A549 treated with Hydrocortisone at 1 μM for 4 hours (cell line): ENCODE measurements at places on chromosomes 12 and 14. TPM values are rescaled to one million over a fixed set of nuclear protein-coding genes. Genes with fewer than 3 reads are reported as not detected.

MYL2 gene
- total RNA-seq, result 0.64 to 1.1 TPM (median 0.84 TPM) in 5 replicates

CIROP gene
- total RNA-seq, result not detected in 5 replicates

MTHFD1 gene
- 106 to 134 TPM (median 108 TPM) in 5 replicates for total RNA-seq

LRRIQ1 gene
- total RNA-seq, result 0.54 to 1.2 TPM (median 0.99 TPM) in 5 replicates

IKBIP gene
- total RNA-seq, result 62.7 to 75.5 TPM (median 66.5 TPM) in 5 replicates

CEBPE gene
- 0.07 to 0.08 TPM in 2 of 5 replicates, not detected in the others for total RNA-seq

RNASE3 gene
- total RNA-seq, result not detected in 5 replicates

HOXC6 gene
- 3.8 to 4.8 TPM (median 4.7 TPM) in 5 replicates for total RNA-seq

SIX6 gene
- total RNA-seq, result not detected in 5 replicates

KERA gene
- not detected in 5 replicates for total RNA-seq

TSPAN19 gene
- not detected in 5 replicates for total RNA-seq

CLEC7A gene
- total RNA-seq, result not detected in 5 replicates

INHBE gene
- total RNA-seq, result 0.05 to 0.09 TPM in 2 of 5 replicates, not detected in the others

RNASE4 gene
- 5.6 to 8.6 TPM (median 6.9 TPM) in 5 replicates for total RNA-seq

RIMKLB gene
- total RNA-seq, result 16.5 to 22.9 TPM (median 19.8 TPM) in 5 replicates

ZNF605 gene
- 2.1 to 4.1 TPM (median 3.1 TPM) in 5 replicates for total RNA-seq

CHGA gene
- total RNA-seq, result 1.3 to 1.7 TPM (median 1.5 TPM) in 5 replicates

ESR2 gene
- 0.06 to 0.15 TPM (median 0.09 TPM) in 5 replicates for total RNA-seq

SOAT2 gene
- total RNA-seq, result 0.10 to 0.37 TPM (median 0.26 TPM) in 5 replicates

KRAS gene
- total RNA-seq, result 10.1 to 19.7 TPM (median 14.0 TPM) in 5 replicates

OLR1 gene
- total RNA-seq, result 0.73 to 1.9 TPM (median 1.1 TPM) in 5 replicates

FOXG1 gene
- 0.13 to 0.22 TPM (median 0.18 TPM) in 5 replicates for total RNA-seq

ASCL1 gene
- total RNA-seq, result 0.03 TPM in 1 of 5 replicates, not detected in the others

B4GALNT3 gene
- total RNA-seq, result 0.47 to 0.71 TPM (median 0.60 TPM) in 5 replicates

SLC41A2 gene
- 19.4 to 25.4 TPM (median 21.4 TPM) in 5 replicates for total RNA-seq

ADAM21 gene
- 0.03 TPM in 2 of 5 replicates, not detected in the others for total RNA-seq

SCN8A gene
- 1.00 to 1.7 TPM (median 1.5 TPM) in 5 replicates for total RNA-seq

CACNA2D4 gene
- not detected in 5 replicates for total RNA-seq

RD3L gene
- total RNA-seq, result not detected in 5 replicates

IL25 gene
- not detected in 5 replicates for total RNA-seq

ADCY4 gene
- total RNA-seq, result not detected in 5 replicates

FGF6 gene
- not detected in 5 replicates for total RNA-seq

RNASE1 gene
- 0.12 to 0.31 TPM (median 0.15 TPM) in 5 replicates for total RNA-seq

DEPDC4 gene
- total RNA-seq, result 0.28 to 1.5 TPM (median 1.2 TPM) in 5 replicates

CD163L1 gene
- total RNA-seq, result 0.13 to 0.70 TPM (median 0.32 TPM) in 5 replicates

RNASE7 gene
- total RNA-seq, result 0.07 TPM in 1 of 5 replicates, not detected in the others

HOMEZ gene
- total RNA-seq, result 6.5 to 8.9 TPM (median 8.5 TPM) in 5 replicates

RGS6 gene
- not detected in 5 replicates for total RNA-seq

SMAGP gene
- total RNA-seq, result 21.5 to 28.4 TPM (median 27.2 TPM) in 5 replicates

PMCH gene
- not detected in 5 replicates for total RNA-seq

TPH2 gene
- 0.10 TPM in 1 of 5 replicates, not detected in the others for total RNA-seq

PAWR gene
- total RNA-seq, result 37.4 to 61.9 TPM (median 52.7 TPM) in 5 replicates

CCDC92 gene
- 20.9 to 27.5 TPM (median 25.9 TPM) in 5 replicates for total RNA-seq

SLCO1B3 gene
- 10.9 to 14.3 TPM (median 12.3 TPM) in 5 replicates for total RNA-seq

NINJ2 gene
- 0.43 to 0.69 TPM (median 0.60 TPM) in 5 replicates for total RNA-seq

KLHDC1 gene
- 0.24 to 0.51 TPM (median 0.36 TPM) in 5 replicates for total RNA-seq

KRT6A gene
- total RNA-seq, result 10.3 to 13.4 TPM (median 11.2 TPM) in 5 replicates

SYNDIG1L gene
- not detected in 5 replicates for total RNA-seq

LTB4R gene
- total RNA-seq, result 3.8 to 5.9 TPM (median 5.5 TPM) in 5 replicates

HOXC12 gene
- total RNA-seq, result 0.02 to 0.05 TPM in 2 of 5 replicates, not detected in the others

PLBD1 gene
- total RNA-seq, result 4.2 to 5.0 TPM (median 4.6 TPM) in 5 replicates

OAS1 gene
- 27.1 to 42.4 TPM (median 35.3 TPM) in 5 replicates for total RNA-seq

IFNG-AS1 gene
- not detected in 5 replicates for total RNA-seq

GLIPR1L1 gene
- not detected in 5 replicates for total RNA-seq

STON2 gene
- 1.5 to 2.6 TPM (median 1.6 TPM) in 5 replicates for total RNA-seq

TXNRD1 gene
- total RNA-seq, result 693 to 1,035 TPM (median 750 TPM) in 5 replicates

REM2 gene
- 0.30 to 0.46 TPM (median 0.36 TPM) in 5 replicates for total RNA-seq

SYNE3 gene
- 0.32 to 0.93 TPM (median 0.58 TPM) in 5 replicates for total RNA-seq

DUSP6 gene
- total RNA-seq, result 10.8 to 16.5 TPM (median 11.3 TPM) in 5 replicates
